ENCODE measurements at places on chromosomes 2 and 18. TPM values are rescaled to one million over a fixed set of nuclear protein-coding genes. Genes with fewer than 3 reads are reported as not detected.

Gene DSC1
- not detected for total RNA-seq

GRCh38 chr2:140601342-140601741 lies 1529.5 kb downstream of the LRP1B start:
- H3K27ac ChIP-seq: no peak overlapping the region
- H3K36me3 ChIP-seq: no peaks in the 10 kb centered on the region
- H3K27me3 ChIP-seq: no peaks in the 10 kb centered on the region

Gene WDR7
- 26.5 TPM for total RNA-seq

DNA sequence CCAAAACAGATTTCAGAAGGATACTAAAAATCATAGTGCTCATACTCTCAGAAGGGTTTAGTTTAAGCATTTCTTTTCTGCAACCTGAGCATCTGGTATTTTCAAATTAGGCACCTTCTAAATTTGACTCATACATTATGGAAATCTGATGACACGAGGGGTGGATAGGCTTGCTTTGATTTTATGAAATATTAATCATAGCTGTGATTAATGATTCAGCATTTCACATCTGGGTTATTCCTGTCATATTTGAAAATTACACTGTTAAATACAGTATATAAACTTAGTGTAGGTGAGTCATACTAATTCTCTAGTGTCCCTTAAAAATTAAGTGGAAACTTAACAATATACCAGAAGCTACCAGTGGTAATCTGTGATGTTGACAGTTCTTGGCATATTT lies 47.7 kb downstream of the MRPS9 start:
- H3K4me1 ChIP-seq: no peaks in the 10 kb centered on the region
- H3K4me3 ChIP-seq: no peak overlapping the region
- no peak for DNase-seq
- H3K27me3 ChIP-seq: no peaks in the 10 kb centered on the region

Gene ACMSD
- not detected for total RNA-seq

Gene ITPRIPL1
- total RNA-seq: 1.2 TPM

GRCh38 chr2:22855081-22855480 lies 529.9 kb upstream of the KLHL29 start:
- no peaks in the 10 kb centered on the region for H3K4me1 ChIP-seq
- no peak overlapping the region for H3K27ac ChIP-seq
- H3K27me3 ChIP-seq: no peaks in the 10 kb centered on the region
- H3K4me3 ChIP-seq: no peak overlapping the region

Gene KCNS3
- 50.3 TPM for total RNA-seq

- no peaks in the 10 kb centered on the region for H3K27me3 ChIP-seq
These were observed 41.9 kb upstream of the C2orf66 start for GRCh38 chr2:196851088-196851487.

DNA sequence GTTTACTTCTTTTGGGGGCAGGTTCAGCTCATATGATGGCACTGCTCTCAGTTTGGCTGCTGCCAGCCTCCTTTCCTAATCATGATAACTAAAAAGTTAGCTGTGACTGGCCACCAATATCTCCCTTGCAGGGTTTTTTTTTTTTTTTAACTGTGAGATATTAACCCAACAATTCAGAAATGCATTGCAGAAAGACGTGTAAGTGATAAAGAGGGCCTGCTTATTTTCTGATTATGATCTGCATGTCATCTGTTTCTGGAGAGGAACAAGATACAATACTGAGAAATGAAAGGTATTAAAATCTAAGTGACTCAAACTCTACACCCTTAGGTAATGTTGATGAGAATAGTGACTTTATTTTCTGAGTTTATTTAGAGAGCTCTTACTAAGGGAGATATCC lies 905.6 kb downstream of the SOCS6 start:
- DNase-seq: no peak
- H3K4me1 ChIP-seq: no peaks in the 10 kb centered on the region
- no peak overlapping the region for H3K27ac ChIP-seq
- no peaks in the 10 kb centered on the region for H3K36me3 ChIP-seq
- no peak overlapping the region for H3K4me3 ChIP-seq
- H3K27me3 ChIP-seq: no peaks in the 10 kb centered on the region

DNA sequence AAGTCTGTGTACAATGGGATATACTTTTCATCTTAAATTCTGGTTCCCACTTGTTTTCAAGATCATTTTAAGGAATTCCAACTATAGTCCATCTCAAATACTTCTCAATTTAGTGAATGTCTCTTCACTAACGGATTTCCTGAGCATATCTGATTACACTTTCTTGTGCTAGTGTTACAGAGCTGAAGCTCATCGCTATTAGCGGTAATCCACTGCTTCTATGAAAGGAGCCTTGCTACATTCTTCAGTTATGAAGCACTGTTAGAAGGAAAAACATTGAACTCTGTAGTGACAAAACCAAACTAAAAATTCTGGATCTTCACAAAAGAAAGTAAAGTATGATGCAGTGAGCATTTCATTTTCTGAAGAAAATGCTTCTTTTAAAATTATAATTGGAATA lies 72.0 kb downstream of the AGPS start:
- peaks cover 13% of the 10 kb centered on the region for H3K36me3 ChIP-seq
- no peak for DNase-seq
- H3K27me3 ChIP-seq: no peaks in the 10 kb centered on the region
- no peak overlapping the region for H3K4me3 ChIP-seq
- no peaks in the 10 kb centered on the region for H3K4me1 ChIP-seq
- H3K27ac ChIP-seq: no peak overlapping the region

- H3K4me3 ChIP-seq: no peak overlapping the region
- H3K4me1 ChIP-seq: no peaks in the 10 kb centered on the region
- H3K27ac ChIP-seq: no peak overlapping the region
- no peak for DNase-seq
- H3K27me3 ChIP-seq: no peaks in the 10 kb centered on the region
These were observed 321.5 kb downstream of the FBXO15 start for GRCh38 chr18:73826098-73826497.

Gene TUBB8B
- total RNA-seq: 1.0 TPM

DNA sequence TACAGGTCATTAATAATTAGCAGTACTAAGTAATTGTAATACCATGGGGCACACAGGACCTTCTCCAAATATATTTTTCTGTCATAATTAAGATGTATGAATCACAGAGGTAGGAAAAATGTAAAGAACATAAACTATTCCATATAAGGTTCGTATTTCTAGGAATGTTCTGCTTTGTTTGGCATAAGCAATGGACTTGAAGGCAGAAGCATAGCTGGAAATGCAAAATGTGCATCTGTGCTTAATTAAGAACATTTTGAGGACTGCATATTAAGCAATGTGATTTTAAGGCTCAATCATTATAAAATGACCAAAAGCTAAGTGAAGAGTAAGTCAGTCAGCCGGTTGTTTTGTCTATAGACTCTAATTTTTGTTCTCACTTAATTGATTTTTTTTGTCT lies 123.2 kb downstream of the RBM43 start:
- H3K4me3 ChIP-seq: no peak overlapping the region
- H3K27me3 ChIP-seq: no peaks in the 10 kb centered on the region
- H3K4me1 ChIP-seq: no peaks in the 10 kb centered on the region
- no peak overlapping the region for H3K27ac ChIP-seq

- H3K27me3 ChIP-seq: no peaks in the 10 kb centered on the region
- DNase-seq: no peak
- no peaks in the 10 kb centered on the region for H3K36me3 ChIP-seq
- peaks cover 6% of the 10 kb centered on the region for H3K4me1 ChIP-seq
- H3K4me3 ChIP-seq: no peak overlapping the region
- no peak overlapping the region for H3K27ac ChIP-seq
These were observed 99.1 kb upstream of the ARHGAP15 start for GRCh38 chr2:143030127-143030526.

Gene CFAP65
- total RNA-seq: 15.5 TPM

Gene C2orf92
- total RNA-seq: 45.1 TPM

DNA sequence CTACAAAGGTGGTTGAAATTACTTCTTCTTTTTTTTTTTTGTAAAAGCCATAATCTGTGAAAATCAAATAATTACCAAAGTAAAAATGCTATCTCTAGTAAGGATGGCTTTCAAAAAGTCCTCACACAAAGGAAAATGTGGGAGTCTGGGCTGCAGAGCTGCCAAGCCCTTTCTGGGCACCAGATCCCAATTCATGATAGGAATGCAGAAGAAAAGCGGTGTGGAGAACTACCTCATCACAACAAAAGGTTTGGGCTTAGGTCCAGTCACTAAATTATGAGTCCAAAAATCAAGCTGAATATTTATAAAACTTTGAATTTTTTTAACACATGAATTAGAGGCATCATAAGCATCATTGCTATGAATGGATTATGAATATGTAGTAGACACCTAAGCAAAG lies 30.8 kb upstream of the EPHA4 start:
- H3K36me3 ChIP-seq: no peaks in the 10 kb centered on the region
- no peak overlapping the region for H3K4me3 ChIP-seq
- H3K27me3 ChIP-seq: no peaks in the 10 kb centered on the region
- H3K27ac ChIP-seq: no peak overlapping the region
- H3K4me1 ChIP-seq: no peaks in the 10 kb centered on the region

GRCh38 chr2:1585635-1586034 lies 158.7 kb downstream of the PXDN start:
- H3K4me1 ChIP-seq: peaks cover 4% of the 10 kb centered on the region
- DNase-seq: no peak
- H3K27ac ChIP-seq: no peak overlapping the region
- H3K36me3 ChIP-seq: no peaks in the 10 kb centered on the region
- H3K4me3 ChIP-seq: no peak overlapping the region
- H3K27me3 ChIP-seq: no peaks in the 10 kb centered on the region

Data from upper lobe of left lung (tissue), 6 donors.